Stimulated activated CD8-positive, alpha-beta memory T cell treated with anti-CD3 and anti-CD28 coated beads, Interleukin-4, amount 100 ng/mL, for 4 hours (primary cell): ENCODE measurements at places on chromosomes 16 and 17.

DNA sequence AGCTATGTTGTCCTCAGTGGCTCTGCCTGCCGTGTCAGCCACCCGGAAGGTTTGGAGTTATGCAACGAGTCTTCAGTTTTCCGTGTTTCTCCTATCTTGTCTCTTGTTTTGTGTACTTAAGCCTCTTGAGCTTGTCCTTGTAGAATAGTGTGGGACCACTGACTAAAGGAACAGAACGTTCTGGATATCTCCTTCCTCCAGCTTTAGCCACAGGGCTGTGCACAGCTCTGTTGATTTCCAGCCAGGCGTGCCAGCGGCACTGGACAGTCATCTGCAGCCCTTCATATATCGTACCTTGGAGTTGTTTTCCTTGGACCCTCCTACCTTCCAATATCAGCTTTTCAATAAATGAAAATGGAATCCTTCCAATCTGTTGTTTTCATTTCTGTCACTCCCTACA lies 39.8 kb downstream of the TMEM11 start:
- DNase-seq, result no peak

- DNase-seq, result no peak
These were observed 54.1 kb downstream of the TOX3 start for GRCh38 chr16:52492789-52493357.

DNA sequence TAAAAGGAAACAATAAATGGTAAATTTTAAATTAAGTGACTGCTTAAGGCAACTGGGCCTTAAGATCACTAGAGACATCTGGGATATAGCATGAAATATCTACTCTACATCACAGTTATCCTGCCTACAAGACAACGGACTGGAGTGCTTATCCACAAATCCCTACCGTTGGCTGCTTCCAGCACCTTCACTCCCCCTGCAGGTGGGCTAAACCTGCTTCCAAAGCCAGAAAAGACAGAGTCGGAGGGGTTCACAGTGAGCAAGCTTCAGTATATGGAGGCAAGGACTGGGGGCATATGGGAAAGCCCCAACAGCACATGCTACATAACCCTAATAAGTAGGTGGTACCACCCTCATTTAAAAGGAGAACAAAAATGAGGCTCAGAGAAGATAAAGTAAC lies 45.3 kb downstream of the GRIN2A start:
- no peak for DNase-seq

GRCh38 chr17:33925649-33926048 lies 329.4 kb upstream of the CCL2 start:
- no peak for DNase-seq

GRCh38 chr16:14958970-14959369 lies 15.9 kb upstream of the PDXDC1 start:
- no peak for DNase-seq

GRCh38 chr17:46869975-46870803 lies 18.8 kb downstream of the WNT9B start:
- no peak for DNase-seq
